ENCODE measurements at places on chromosomes 1 and 21.

GRCh38 chr1:168553680-168554553 lies 10.1 kb upstream of the XCL2 start:
- no peak for DNase-seq

GRCh38 chr1:215277532-215277931 lies 195.0 kb downstream of the KCNK2 start:
- no peak for DNase-seq

GRCh38 chr1:231139659-231140654 lies 21.9 kb upstream of the TRIM67 start:
- DNase-seq: no peak

DNA sequence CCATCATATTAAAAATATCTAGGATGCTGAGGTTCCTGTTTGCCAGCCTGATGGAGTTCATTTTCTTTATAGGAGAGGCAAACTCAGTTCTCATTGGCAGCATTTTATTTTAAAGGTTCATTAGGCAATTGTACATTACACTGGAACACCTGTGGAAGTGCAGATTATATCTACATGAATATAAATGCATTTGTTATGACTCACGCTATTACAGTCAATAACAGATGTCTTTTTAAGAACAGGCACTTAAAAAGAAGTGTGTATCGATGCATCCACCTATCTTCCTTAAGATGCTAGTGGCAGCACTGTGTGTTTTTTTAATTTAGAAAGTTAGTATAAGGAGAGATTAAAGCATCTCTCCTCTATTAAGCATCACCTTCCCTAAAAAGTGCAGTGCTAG lies 276.5 kb downstream of the PRDM2 start:
- no peak for DNase-seq

DNA sequence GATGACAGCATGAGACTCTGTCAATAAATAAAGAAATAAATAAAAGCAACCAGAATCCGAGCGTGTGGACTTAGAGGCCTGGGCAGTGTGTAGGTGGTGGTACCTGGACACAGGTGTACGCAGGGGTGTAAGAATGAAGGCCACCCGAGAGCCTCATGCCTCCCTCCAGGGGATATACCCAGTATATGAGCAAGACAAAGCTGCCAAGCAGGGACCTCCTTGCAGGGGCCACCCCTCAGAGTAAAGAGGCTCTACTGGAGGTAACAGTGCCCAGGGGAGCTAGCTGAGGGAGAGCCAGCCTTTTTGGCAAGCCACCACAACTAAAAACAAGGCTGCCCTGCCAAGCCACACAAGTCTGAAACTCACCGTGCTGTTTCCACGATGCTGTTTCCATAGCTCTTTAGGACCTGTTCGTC lies 179.2 kb upstream of the RAB4A start:
- DNase-seq: no peak

DNA sequence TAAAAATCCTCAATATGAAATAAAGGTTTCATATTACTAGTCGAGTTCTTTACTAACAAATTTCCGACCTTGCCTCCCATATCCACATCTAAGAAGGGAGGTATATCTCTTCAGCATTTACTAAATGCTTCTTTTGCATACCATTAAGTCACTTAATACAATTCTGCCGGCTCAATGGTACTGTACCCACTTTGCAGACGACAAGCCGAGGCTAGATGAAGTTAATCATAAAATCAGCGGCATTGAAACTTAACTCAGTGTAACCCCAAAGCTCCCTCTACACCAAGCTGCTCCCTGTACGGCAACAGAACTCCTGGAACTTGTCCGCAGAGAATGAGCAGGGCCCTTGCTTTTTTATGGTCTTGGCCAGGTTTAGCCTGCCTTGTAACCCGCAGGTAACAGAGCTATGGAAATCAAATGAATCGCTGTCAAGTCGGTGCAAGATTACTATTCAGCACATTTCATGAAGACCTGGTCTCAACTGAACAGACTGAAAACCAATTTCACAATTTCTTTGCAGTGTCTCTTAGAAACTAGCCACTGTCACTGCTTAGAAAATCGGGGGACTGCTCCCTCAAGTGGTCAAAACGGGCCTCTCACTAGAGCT lies 738 bp downstream of the INTS7 start:
- DNase-seq: no peak

- peak; percentile 59 for DNase-seq
Measured at GRCh38 chr1:42941640-42942330, 16.9 kb downstream of the SLC2A1 start.

GRCh38 chr1:103025858-103026409 lies 82.4 kb downstream of the COL11A1 start:
- no peak for DNase-seq

- no peak for DNase-seq
Measured at GRCh38 chr1:95080446-95080845, 7.7 kb upstream of the ALG14 start.

GRCh38 chr1:15943992-15944307 lies 32.0 kb downstream of the ZBTB17 start:
- DNase-seq: no peak

- DNase-seq: no peak
Measured at GRCh38 chr1:19489996-19490395, 4.7 kb upstream of the CAPZB start.

DNA sequence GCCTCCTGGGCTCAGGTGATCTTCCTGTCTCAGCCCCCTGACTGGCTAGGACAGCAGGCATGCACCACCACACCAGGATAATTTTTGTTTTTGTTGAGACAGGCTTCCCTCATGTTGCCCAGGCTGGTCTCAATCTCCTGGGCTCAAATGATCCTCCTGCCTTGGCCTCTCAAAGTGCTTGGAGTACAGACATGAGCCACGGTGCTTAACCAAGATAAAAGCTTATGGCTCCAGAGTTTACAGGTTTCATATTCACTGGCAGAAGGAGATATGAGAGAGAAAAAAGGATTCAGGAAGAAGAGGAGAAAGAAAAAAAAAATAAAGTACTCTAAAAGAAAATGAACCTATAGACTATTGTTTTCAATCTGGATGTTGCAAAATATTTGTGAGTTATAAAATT lies 748.8 kb upstream of the NCAM2 start:
- no peak for DNase-seq

DNA sequence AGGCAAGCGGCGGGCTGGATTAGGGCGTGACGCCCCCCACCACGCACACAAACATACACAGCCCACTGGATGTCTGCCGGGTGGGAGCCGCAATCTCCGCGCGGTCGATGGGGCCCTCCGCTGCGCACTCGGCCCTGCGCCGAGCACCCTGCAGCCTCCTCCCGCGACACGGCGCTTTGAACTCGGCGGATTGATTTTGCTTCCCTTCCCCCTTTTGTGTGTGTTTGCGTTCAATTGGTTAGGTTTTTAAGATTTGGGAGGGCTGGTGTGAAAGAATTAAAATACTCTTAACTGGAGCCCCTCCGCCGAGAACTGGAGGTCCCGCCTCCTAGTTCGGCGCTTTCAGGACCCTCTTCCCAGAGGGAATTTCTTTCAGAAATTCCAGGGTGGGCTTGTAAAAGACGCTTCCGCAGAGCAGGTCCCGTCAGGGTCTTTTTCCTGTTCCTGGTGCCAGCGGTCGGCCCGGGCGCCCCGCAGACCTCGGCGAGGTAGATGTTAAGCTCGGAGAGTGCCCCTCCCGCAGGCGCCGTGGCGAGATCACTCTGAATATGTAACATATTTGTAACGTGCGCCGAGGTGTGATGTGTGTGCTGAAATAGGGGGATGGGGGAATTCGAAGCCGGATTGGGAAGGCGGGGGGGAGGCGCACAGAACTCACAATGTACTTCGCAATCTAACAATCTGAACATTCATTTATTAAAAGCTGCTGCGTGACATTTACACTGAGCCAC lies 8.0 kb upstream of the BARHL2 start:
- DNase-seq: no peak

- no peak for DNase-seq
Measured at GRCh38 chr1:157095551-157095950, 4.1 kb downstream of the ETV3L start.

- no peak for DNase-seq
Measured at GRCh38 chr1:31878058-31878457, 60.1 kb downstream of the PTP4A2 start.

DNA sequence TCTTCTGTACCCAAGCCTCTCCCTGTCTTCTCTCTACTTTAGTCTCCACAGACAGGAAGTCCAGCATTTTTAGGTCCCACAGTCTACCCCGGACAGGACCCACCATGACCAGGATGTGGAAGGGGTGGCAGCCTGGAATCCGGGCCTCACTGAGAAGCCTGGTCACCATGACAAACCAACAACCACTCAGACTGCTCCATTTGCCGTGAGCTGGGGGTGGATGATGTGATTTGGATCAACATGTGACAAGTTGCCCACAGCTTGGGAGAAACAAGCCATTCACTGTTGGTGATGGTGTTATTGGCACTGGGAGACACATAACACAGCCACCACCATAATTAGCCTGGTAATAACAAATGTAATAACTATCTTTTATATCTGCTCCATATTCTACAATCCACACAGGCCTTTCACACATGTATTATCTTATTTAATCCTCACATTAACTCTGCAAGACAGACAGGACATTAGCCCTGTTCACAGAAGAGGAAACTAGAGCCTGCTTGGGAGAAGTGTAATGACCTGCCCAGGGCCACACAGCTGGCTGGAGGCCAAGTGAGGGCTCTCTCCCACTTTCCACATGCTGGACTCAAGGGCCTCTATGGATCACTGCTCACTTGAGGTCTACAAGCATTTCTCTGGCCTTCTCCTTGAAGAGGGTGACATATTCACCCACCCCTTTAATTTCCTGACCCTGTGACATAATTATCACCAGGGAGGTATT lies 22.9 kb downstream of the MEF2D start:
- no peak for DNase-seq

DNA sequence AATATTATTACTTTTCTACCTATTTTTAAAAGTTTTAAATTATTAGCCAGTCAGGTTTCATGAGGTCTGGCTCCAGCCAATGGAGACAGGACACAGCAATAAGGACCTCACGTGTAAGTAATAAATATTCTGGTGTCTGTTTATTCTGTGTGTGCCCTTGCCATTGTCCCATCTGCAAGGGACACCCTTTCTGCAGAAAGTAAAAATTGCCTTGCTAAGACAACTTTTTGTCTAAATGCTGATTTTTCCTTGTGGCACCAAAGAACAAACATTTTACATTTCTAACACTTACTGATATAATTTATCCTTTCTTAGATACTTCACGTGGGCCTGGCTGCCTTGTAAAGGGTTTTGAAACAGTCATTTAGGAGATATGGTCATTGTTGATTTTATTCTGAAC lies 29.4 kb downstream of the OVAAL start:
- DNase-seq: no peak

- DNase-seq: no peak
Measured at GRCh38 chr1:43373066-43373940, 5.5 kb upstream of the ELOVL1 start.

GRCh38 chr1:19679691-19680090 lies 15.0 kb downstream of the HTR6 start:
- no peak for DNase-seq

GRCh38 chr1:207282058-207282457 lies 39.4 kb upstream of the CD55 start:
- DNase-seq: no peak

GRCh38 chr1:46274225-46275029 lies 26.9 kb downstream of the RAD54L start:
- DNase-seq: no peak

DNA sequence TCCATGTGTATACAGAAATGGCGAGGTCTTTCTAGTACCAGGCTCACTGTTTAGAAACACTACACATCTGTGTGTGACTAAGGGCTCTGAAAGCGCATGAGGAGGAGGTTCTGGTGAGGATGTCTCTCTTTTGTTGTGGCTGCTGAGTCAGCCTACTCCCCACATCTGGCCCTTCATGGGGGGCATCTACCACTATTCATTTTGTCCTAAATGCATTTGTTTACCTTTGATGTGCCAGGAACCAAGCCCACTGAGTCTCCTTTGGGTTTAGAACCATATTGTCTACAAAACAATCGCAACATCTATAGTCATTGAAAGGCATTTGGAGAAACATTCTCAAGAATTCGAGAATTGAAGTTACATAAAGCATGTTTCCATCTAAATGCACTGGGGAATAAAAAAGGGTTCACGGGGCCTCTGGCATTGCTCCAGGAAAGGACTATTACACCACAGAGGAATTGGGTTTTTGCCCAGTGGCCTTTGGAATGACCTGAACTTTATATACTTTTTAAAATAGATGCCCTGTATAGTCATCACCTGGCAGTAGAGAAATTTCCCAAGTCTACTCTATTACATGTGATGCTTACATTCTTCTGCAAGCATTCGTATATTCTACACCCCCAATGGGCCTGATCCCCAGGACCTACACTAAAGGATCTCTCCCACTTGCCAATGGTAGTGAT lies 35.1 kb upstream of the ADORA3 start:
- no peak for DNase-seq

DNA sequence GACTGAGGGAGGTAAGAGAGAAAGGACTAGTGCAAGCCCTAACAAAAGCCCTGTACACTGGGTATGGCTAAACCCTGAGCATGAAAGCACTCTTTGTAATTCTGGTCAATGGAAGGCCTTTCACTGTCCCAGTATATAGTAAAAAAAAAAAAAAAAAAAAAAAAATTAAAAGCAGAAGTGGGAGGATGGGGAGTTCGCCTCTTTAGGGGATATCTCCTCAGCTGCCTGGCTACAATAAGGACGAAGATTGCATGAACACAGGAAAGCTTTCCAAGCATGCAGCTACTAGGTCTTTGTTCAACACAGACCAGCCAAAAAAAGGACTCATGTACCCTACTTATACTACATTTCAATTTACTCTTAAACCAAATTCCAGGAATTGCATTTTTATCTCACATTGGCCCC lies 59.1 kb downstream of the EIF4G3 start:
- no peak for DNase-seq
